ENCODE measurements at places on chromosomes 4 and X.
A peak's percentile ranks its signal among the peaks of the same experiment; 100 is the strongest.

GRCh38 chr4:172865531-172866127, 303.0 kb upstream of the GALNT7 start:
- DNase-seq = no peak

DNA sequence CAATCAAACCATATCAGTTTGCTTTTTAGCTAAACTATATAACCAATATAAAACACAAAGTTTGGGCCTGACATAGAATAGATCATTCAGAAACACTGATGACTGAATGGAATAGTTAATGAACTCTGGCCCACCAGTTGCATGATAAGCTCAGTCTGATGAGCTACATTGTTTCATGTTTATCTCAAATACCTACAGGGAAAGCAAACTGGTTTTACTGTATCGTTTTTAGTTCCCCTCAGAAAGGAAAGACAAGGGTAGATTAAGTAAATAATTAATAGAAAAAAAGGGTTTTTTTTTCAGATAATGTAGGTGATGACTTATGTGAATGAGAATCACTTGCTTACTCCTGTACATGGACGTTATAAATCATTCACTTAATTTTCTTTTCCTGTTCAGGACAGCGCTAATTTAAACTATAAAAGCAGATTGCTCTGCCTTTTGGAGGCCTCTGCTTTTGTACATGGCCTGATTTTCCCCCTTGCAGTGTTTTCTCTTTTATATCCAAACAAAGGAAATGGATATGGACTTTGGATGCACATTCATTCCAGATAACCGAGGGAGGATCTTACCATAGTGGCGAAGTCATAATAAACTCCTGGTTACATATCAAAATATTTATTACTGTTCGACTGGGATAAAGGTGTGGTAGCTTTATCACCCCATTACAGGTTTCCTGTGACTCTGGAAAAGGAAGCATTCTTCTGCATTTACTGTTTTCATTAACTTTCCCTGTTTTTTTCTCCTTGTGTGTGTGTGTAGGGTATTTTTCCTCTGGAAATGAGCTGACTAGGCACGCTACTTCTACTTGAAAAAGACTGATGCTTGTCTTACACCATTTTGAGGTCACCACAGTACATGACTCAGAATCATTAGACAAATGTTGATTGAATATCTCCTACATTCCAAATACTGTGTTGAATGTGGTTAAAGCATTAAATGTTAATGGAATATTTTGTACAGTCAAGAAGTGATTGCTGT, 373.1 kb upstream of the HS3ST1 start:
- no peak for DNase-seq

DNA sequence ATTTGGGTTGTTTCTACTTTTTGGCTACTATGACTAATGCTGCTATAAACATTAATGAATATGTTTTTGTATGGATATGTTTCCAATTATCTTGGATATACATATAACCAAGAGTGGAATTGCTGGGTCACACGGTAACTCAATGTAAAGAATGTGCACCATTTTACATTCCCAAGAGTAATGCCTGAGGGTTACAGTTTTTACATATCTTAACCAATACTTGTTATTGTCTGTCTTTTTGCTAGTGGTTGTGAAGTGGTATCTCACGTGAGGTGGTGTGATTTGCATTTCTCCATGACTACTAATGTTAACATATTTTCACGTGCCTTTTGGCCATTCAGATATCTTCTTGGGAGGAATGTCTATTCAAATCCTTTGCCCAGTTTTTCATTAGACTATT, 200.3 kb upstream of the MAB21L2 start:
- DNase-seq = no peak

DNA sequence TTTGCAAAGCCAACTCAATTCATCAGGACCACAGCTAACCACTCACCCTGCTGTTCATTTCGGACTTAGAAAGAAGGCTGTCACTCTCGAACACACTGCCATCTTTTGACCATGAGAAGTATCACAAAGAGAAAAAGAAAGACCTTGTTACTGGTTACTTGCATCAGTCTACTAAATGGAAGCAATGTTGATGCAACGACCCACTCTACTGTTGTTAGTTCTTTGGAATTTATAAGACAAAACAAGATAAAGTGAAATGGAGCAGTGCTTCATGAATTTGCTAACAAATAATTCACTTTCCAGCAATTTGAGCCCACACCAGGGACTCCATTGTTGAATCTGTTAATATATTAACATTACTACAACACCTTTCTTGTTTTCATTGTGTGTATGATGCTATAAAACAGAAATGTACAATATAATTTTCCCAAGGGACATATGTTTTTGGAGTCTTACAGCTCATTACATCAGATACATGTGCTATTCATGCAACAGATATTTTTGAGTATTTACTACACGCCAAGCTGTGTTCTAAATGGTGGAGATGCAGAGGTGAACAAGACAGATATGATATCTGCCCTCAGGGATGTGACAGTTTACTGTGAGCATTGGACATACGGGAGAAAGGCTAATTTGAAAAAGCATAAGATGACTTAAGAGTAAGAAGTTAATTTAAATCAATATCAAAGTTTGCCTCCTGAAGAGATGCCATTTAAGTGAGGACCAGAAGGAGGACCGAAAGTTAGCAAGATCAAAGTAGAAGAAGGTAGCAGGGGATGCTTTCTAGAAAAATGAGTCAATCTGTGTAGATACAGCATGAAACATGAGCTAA, 87.2 kb downstream of the AREG start:
- DNase-seq = peak; percentile 88

- no peak for DNase-seq
Observed at GRCh38 chr4:19095491-19096046, 1074.0 kb upstream of the LCORL start.

- no peak for DNase-seq
Observed at GRCh38 chrX:118396113-118396512, 50.2 kb downstream of the WDR44 start.

GRCh38 chr4:165757451-165757850, 115.6 kb upstream of the TLL1 start:
- no peak for DNase-seq

DNA sequence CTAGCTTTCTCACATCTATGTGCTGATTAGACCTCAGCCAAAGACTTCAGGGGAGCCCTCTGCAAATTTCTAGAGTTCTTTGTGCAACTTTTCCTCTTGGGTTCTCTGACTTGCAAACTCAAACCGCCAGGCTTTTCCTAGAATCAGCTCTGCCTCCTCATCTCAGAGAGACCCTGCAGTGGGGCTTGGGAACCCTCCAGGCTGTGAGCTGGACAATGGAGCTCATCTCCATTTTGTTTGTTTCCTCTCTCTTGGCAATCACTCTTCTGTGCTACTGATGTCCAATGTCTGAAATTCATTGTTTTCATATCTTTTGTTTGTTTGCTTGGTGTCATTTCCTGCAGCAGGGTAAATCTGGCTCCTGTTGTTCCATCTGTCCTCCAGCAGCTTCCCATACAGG, 33.0 kb downstream of the GYPB start:
- DNase-seq = no peak

DNA sequence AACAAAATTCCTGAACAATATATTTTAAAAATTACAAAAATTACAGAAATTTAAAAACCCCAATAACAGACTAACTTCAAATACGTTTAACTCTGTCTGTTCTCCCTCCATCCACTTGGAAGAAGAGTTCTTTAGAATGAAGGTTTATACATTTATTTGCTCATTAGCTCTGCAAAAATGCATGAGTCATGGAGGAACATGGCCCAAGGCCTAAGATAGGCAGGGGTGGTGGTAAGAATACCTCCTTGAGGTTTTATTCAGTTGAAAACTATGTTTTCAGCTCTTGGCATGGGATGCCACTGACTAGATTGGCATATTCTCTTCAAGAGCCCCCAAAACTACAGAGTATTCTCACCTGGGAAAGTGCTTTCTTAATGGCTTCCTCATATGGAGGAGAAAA, 8.8 kb upstream of the LRRC66 start:
- no peak for DNase-seq

DNA sequence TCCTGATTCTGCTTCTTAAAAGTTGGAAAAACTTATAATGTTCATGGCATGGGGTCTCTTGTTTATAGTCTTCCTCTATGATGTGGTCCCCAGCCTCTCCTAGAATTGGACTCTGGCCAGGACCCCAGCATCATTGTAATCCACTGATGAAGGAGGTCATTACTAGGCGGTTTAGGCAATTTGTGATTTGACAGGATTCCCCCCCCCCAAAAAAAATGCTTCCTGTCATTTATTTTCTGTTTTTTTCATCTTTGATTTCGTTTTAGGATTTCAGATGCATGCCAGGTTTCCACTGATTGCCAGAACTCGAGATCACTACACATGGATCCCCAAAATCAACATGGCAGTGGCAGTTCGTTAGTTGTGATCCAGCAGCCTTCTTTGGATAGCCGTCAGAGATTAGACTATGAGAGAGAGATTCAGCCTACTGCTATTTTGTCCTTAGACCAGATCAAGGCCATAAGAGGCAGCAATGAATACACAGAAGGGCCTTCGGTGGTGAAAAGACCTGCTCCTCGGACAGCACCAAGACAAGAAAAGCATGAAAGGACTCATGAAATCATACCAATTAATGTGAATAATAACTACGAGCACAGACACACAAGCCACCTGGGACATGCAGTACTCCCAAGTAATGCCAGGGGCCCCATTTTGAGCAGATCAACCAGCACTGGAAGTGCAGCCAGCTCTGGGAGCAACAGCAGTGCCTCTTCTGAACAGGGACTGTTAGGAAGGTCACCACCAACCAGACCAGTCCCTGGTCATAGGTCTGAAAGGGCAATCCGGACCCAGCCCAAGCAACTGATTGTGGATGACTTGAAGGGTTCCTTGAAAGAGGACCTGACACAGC, 4.9 kb downstream of the SPRY1 start:
- DNase-seq = no peak

- DNase-seq = peak; percentile 9
Observed at GRCh38 chrX:114619874-114620273, 36.0 kb downstream of the HTR2C start.

All from hematopoietic multipotent progenitor cell treated with erythropoietin and hydrocortisone succinate and interleukin-3 and kit ligand, for 6 days (in vitro differentiated cells).